ENCODE measurements at places on chromosomes 16 and 17.

GRCh38 chr16:27107185-27107592 is 40.5 kb downstream of the C16orf82 start:
- no peak for DNase-seq

DNA sequence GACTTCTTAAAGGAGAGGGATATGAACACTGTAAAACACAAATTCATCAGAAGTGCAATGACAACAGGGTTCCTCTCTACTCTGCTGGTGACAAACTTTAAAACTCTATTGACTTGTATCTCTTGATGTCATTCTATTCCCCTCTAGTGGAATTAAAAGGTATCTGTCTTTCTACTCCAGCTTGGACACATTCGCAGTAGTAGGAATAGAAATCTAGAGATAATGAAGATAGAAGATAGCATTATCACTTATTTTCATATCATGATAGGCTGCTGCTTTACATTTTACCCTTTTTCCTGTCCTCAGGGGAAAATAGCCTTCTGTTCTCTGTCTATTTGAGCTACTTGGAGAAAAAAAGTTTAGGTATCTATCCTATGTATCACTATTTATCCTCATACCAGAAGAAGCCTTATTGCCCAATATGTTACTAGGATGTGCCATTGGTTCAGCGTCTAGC is 209.6 kb upstream of the CACNG5 start:
- DNase-seq: no peak

GRCh38 chr16:69329369-69330285 is 761 bp downstream of the PDF start:
- DNase-seq: no peak

DNA sequence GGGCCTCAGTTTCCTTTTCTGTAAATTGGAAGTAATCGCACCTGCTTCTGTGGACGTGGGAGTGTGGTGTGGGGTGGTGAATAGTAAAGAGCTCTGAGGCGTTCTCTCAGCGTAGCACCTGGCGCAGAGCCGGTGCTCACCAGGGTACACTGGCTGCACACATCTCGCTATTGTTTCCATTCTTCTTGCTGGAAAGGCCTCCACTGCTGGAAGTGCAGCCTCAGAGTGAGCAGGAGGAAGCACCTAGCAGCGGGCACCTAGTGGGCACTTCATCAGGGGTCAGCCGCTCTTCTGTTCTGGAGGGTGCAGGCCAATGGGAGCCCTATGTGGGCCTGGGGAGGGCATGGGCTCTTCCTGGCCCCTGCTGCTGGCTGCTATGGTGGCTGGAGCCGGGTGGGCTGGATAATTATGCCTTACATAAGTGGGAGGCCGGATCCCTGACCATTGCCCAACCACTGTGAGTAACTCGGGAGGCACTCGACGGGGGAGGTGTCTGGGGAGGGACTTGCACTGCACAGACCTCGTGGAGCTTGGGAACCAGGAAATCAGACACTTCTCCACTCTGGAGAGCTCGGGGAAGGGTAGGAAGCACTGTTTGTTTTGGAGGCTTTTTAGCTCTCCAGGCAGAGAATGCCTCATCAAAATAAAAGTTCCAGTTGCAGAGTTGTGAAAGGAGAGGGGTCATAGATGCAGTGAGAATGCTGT is 1.7 kb downstream of the MAP2K3 start:
- DNase-seq: peak; percentile 96

DNA sequence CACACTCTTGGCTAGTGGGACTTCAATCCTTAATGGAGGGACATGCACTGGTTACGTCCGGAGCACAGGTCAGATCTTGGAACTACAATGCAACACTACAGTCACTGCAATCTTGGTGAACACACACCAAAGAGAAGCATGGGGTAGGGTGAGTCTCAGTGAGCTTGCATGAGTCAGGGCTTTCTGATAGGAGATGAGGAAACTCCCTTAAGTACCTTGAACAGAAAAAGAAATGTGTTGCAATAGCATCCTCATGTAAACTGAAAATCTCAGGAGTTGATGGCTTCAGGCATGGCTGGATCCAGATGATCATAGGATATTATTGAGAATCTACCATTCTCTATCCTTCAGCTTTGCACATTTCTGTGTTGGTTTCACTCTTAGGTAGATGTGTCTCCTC is 54.1 kb downstream of the CES1 start:
- DNase-seq: no peak

All from AG04450 (cell line).